ENCODE measurements at places on chromosomes 4 and X.

DNA sequence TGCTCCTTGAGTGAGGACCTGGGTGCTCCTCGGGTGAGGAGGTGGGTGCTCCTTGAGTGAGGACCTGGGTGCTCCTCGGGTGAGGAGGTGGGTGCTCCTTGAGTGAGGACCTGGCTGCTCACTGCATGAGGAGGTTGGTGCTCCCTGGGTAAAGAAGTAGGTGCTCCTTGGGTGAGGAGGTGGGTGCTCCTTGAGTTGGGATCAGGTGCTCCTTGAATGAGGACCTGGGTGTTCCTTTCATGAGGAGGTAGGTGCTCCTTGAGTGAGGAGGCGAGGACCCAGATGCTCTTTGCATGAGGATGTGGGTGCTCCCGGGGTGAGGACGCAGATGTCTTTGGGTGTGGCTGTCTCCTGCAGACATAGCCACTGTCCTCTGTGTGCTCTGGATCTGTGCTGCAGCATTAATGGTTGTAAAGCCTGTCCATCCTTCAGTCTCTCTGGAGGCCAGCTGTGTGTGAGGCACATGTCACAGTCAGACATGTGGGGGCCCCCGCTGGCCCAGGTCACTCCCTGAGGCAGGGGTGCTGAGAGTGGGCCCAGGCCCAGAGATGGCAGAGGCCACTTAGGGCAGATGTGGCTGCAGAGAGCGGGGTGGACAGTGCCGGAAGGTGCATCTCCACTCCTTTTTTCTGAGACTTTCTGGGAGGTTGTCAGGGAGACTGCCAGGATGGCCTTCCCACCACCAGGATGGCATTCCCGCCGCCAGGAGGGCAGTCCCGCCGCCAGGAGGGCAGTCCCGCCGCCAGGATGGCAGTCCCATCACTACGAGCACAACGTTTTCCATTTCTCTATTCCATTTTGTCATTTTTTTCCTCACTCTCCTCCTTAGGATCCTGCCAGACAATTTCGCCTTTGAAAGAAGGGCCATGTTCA is 101.8 kb downstream of the HMX1 start:
- no peak for DNase-seq

DNA sequence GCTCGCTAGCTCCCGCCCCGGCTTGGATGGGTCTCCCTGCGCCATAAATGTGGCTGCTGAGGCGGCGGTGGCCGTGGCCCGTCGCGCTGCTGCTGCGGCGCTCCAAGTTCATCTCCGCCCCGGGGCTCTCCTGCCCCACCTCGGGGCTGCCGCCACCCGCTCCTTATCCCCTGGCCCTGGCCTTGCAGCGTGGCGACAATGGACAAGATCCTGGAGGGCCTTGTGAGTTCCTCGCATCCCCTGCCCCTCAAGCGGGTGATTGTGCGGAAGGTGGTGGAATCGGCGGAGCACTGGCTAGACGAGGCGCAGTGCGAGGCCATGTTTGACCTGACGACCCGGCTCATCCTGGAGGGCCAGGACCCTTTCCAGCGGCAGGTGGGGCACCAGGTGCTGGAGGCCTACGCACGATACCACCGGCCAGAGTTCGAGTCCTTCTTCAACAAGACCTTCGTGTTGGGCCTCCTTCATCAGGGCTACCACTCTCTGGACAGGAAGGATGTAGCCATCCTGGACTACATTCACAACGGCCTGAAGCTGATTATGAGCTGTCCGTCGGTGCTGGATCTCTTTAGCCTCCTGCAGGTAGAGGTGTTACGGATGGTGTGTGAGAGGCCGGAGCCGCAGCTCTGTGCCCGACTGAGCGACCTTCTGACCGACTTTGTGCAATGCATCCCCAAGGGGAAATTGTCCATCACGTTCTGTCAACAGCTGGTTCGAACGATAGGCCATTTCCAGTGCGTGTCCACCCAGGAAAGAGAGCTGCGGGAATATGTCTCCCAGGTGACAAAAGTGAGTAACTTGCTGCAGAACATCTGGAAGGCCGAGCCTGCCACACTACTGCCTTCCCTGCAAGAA is 763 bp downstream of the USP38 start:
- peak; percentile 22 for DNase-seq

DNA sequence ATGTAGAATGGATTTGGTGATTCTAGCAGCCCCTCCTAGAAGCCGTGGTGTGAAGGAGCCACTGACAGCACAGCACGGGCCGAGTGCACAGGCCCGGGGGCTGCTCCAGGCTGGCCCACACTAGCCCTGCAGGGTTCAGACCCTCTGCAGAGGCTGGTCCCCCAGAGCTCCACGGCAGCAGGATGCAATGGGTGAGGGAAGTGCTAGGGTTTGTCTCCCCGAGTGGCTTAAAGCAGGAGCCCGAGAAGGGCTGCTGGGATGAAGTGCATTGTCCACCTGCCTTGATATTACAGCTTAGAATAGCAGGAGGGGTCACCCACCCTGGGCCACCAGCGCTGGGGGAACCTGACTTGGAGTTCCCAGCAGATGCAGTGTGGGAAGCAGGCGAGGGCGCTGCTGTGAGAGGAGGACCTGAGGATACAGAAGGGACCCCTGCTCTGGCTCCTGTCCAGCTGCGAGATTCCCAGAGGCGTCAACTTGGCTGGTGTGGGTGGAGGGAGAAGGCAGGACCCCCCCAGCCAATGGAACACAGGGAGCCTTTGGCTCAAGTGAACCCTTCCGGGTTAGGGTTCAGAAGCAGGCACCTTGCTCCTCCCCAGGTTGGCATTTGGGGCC is 30.0 kb downstream of the WDR1 start:
- no peak for DNase-seq

- DNase-seq: no peak
Measured at GRCh38 chr4:96983830-96984229, 1143.9 kb downstream of the PDHA2 start.

- DNase-seq: no peak
Measured at GRCh38 chrX:55668084-55668483, 44.9 kb downstream of the FOXR2 start.

- peak; percentile 59 for DNase-seq
Measured at GRCh38 chr4:60757986-60758680, 442.0 kb upstream of the ADGRL3 start.
